Transverse colon (tissue), 4 donors: ENCODE measurements at places on chromosomes 3 and 15. TPM values are rescaled to one million over a fixed set of nuclear protein-coding genes. Genes with fewer than 3 reads are reported as not detected.

RTP1 gene
- not detected for total RNA-seq

DNA sequence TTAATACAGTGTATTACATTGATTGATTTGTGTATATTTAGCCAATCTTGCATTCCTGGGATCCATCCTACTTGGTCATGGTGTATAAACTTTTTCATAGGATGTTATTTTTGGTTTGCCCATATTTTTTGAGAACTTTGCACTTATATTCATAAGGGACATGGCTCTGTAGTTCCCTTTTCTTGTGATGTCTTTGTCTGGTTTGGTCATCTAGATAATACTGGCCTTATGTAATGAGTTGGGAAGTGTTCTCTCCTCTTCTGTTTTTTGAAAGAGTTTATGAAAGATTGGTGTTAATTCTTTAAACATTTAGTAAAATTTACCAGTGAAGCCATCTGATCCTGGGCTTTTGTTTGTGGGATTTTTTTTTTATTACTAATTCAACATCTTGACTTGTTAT, 9.6 kb downstream of the CHST13 start:
- no peak overlapping the region for H3K4me3 ChIP-seq
- DNase-seq: no peak
- H3K4me1 ChIP-seq: no peaks in the 10 kb centered on the region
- H3K27ac ChIP-seq: no peak overlapping the region
- H3K36me3 ChIP-seq: no peaks in the 10 kb centered on the region

DNA sequence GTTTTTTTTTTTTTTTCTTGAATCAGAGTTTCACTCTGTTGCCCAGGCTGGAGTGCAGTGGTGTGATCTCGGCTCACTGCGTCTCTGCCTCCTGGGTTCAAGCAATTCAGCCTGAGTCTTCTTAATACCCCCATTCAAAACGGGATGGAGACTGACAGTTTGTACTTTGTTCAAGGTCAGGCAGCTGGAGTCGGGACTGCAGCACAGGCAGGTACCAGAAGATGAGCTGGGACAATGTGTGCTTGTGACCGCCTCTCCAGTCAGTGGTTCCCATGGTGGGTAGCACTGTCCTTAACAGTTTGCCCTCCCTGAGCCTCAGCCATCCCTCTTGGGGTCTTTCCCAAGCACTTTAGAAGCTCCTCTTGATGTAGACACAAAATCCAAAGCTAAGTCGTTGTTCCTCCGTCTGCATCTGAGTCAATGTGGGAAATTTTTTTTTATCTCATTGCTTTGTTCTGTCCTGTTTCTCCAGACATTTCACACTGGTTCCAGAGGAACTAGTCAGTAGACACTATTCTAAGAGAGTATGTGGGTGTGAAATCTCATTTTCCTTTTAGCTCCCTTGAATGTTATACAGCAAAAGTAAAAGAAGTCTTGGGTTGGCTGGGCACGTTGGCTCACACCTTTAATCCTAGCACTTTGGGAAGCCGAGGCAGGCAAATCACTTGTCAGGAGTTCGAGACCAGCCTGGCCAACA, 5.3 kb upstream of the TTLL13 start:
- no peak for DNase-seq
- no peaks in the 10 kb centered on the region for H3K4me1 ChIP-seq

- H3K27me3 ChIP-seq: no peaks in the 10 kb centered on the region
- DNase-seq: no peak
- no peaks in the 10 kb centered on the region for H3K4me1 ChIP-seq
- H3K4me3 ChIP-seq: no peak overlapping the region
Measured at GRCh38 chr3:82067420-82067819, 306.0 kb upstream of the GBE1 start.

DNA sequence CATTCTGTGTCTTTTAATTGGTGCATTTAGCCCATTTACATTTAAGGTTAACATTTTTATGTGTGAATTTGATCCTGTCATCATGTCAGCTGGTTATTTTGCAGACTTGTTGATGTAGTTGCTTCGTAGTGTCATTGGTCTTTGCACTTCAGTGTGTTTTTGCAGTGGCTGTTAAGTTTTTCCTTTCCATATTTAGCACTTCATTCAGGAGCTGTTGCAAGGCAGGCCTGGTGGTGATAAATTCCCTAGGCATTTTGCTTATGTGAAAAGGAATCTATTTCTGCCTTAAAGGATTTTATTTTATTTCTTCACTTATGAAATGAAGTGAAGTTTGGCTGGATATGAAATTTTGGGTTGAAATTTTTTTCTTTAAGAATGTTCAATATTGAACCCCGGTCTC, 70.2 kb upstream of the CD96 start:
- no peak overlapping the region for H3K4me3 ChIP-seq
- no peak overlapping the region for H3K27ac ChIP-seq
- no peak for DNase-seq
- no peaks in the 10 kb centered on the region for H3K36me3 ChIP-seq

DNA sequence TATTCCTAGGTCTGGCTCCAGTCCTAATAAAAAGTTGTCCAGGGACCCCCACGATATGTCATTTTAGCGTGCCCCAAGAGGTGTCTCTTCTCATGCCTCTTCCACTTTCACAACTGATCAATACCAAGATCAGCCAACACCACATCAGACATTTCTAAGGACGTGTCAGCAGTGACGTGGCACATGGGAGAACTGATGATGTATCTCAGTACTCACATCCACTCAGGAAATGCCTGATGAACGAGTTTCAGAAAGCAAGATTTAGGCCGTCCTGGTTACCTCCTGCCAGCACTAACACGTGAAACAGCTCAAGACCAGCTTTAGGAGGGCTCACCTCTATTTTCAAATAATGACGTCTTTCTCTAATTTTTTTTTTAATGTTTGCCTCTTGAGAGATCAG, 19.6 kb downstream of the VGLL4 start:
- no peak overlapping the region for H3K4me3 ChIP-seq
- no peaks in the 10 kb centered on the region for H3K27me3 ChIP-seq
- peak overlapping the region; percentile 96 for H3K27ac ChIP-seq
- H3K4me1 ChIP-seq: peaks cover 78% of the 10 kb centered on the region
